Fibroblast of skin of scalp (primary cell): ENCODE measurements at places on chromosomes 12 and 14.
A peak's percentile ranks its signal among the peaks of the same experiment; 100 is the strongest.

GRCh38 chr14:49114161-49114893 lies 471.9 kb downstream of the RPS29 start:
- no peak for DNase-seq

DNA sequence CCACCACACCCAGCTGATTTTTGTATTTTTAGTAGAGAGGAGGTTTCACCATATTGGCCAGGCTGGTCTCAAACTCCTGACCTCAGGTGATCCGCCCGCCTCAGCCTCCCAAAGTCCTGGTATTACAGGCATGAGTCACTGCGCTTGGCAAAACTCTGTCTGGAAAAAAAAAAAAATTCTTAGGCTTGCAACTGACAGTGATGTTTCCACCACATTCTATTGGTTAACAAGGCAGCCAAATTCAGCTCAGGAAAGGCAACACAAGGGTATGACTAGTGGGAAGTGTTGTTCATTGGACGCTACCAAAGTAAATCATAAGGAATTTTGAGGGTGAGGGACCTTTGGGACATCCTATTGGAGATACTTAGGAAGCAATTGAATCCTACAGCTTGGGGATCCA lies 2.9 kb upstream of the SBNO1 start:
- no peak for DNase-seq

DNA sequence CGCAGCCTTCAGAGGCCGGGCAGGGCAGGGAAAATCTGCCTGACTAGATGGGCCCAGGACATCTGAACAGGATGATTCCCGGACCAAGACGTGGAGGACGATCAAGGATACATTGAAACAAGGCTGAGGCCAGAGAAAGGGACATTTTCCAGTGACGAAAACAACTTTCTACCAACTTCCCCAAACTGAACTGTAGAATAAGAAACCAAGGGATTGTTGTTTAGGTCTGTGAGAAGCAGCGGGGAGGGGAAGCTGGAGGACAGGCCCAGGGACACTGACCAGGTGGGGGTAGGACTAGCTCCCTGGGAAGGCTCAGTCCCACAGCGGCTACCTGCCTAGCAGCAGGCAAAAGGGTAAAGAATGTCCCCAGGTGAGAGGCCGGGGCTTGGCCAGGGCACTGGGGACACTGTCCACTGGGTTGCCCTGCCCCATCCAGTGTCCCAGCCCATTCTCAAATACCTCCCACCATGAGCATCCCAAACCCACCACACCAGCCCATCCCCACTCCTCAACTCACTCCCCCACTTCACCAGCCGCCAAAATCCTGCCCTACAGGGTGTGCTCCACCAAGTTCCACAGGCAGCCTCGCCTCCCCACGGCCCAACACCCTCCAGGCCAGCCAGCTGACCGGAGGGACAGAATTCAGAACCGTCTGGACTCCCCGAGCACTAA lies 995 bp downstream of the TNFRSF1A start:
- DNase-seq: no peak

DNA sequence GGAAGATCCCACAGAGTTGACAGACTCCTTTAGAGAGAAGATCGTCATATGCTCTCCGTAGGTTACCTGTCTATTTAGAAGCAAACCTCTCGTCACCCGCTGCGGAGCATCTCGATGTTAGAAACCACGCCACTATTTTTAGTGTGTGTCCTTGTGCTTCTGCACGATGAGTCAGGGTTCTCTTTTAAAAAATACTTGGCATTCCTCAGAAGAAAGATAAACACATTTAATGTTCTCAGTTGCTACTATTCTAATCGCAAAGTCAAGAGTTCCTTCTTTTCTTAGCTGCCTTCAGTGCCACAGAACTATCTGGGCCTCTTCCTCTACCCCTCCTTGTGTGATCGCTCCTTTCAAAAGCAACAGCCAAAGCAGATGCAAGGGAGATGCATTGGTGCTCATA lies 192.4 kb downstream of the PELI2 start:
- peak; percentile 66 for DNase-seq

GRCh38 chr14:105267820-105268548 lies 19.7 kb downstream of the BTBD6 start:
- no peak for DNase-seq

- DNase-seq: no peak
Measured at GRCh38 chr12:123933214-123933613, 39.4 kb downstream of the CCDC92 start.

- peak; percentile 78 for DNase-seq
Measured at GRCh38 chr12:129848876-129849275, 54.9 kb downstream of the TMEM132D start.

- DNase-seq: no peak
Measured at GRCh38 chr14:50072395-50072794, 44.0 kb downstream of the VCPKMT start.

- DNase-seq: peak; percentile 38
Measured at GRCh38 chr14:63287666-63288483, 30.9 kb downstream of the GPHB5 start.

- no peak for DNase-seq
Measured at GRCh38 chr14:90597961-90598360, 201.1 kb downstream of the CALM1 start.

- peak; percentile 88 for DNase-seq
Measured at GRCh38 chr12:107317751-107318555, 224.6 kb upstream of the CRY1 start.

DNA sequence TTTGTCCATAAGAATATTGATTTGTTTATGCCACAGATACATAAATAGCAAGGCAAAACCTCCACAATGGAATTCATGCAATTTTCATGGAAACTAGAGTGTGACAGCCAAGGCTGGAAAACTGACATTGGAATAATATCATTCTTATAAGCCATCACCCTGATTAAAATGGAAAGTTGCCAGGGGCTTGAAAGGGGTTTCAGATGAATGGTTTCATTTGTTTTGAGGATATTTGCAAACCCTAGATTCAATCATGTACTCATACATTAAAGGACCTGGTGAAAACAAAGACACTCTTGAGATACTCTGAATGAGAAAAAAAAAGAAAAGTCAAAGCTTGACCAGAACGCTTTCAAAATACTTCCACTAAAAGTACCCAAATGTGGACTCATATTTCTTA lies 205.7 kb downstream of the DIO2 start:
- DNase-seq: no peak

GRCh38 chr12:43872396-43872795 lies 36.5 kb downstream of the TMEM117 start:
- no peak for DNase-seq

DNA sequence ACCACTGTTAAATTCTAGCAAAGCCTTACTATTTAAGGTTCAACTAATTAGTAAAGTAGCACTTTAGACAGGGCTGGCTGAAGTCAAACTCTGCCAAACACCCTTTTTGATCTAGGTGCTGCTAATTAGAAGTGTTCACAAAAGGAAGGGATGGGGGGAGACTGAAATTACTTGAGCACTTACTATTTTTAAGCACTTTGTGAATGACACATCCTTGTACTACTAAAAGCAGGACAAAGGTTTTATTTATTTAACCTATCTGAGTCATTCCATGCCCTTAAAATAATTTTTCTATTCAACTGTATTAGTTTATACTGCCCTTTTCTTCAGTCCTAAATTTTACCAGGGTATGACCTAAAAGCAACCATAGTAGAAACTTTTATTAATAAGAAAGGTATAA lies 20.1 kb downstream of the MBIP start:
- DNase-seq: no peak

- peak; percentile 83 for DNase-seq
Measured at GRCh38 chr12:47085815-47086252, 6.1 kb upstream of the AMIGO2 start.

DNA sequence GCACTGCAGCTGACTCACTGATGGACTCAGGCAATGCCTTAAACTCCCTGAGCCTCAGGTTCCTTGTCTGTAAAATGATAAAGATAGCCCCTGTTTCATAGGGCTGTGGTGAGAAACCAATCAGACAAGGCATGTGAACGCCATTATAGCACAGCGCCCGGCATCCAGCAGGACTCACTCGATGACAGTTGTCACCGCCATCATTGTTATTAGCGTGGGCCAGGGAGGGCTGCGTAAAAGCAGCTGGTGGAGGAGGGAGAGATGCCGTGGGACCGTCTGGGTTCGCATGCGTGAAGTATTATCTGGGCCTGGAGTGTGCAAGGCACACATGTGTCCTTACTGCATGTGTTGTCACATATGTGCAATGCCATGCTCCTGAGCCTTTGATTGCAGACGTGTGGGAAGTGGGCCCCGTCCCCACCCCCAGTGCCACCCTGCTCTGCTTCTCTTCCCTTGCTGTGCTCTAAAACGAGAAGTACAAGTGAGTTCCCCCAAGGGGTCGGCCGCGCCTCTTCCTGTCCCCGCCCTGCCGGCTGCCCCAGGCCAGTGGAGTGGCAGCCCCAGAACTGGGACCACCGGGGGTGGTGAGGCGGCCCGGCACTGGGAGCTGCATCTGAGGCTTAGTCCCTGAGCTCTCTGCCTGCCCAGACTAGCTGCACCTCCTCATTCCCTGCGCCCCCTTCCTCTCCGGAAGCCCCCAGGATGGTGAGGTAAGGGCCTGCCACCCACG lies at the start of gene PTPN6:
TSS of gene PTPN6 (plus strand) at position 546 of the 730 bp plus-strand sequence. CDS start at position 703, 157 bp downstream.
- no peak for DNase-seq

- DNase-seq: no peak
Measured at GRCh38 chr14:35740215-35740614, 68.9 kb downstream of the RALGAPA1 start.

DNA sequence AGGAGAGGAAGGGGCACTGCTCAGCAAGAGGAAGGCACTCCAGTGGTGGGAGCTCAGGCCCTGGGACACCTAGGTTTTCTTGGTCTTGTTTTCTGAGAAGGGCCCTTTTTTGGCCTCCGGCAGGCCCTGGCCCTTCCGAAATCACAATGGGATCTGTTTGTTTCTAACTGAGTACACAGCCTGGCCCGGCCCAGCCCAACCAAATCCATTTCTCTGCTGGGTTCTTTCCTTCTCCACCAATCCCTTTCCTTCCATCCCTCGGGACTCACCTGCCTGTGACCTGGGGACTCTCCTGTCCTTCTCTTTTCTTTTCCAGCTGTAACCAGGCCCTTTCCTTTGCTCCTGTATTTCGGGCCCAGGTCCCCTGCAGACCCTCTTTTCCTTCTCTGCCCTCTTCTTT lies 18.6 kb downstream of the TEAD4 start:
- DNase-seq: no peak

- peak; percentile 31 for DNase-seq
Measured at GRCh38 chr12:24937553-24938244, 11.2 kb downstream of the BCAT1 start.

GRCh38 chr14:100058777-100059437 lies 6.3 kb upstream of the EVL start:
- no peak for DNase-seq

DNA sequence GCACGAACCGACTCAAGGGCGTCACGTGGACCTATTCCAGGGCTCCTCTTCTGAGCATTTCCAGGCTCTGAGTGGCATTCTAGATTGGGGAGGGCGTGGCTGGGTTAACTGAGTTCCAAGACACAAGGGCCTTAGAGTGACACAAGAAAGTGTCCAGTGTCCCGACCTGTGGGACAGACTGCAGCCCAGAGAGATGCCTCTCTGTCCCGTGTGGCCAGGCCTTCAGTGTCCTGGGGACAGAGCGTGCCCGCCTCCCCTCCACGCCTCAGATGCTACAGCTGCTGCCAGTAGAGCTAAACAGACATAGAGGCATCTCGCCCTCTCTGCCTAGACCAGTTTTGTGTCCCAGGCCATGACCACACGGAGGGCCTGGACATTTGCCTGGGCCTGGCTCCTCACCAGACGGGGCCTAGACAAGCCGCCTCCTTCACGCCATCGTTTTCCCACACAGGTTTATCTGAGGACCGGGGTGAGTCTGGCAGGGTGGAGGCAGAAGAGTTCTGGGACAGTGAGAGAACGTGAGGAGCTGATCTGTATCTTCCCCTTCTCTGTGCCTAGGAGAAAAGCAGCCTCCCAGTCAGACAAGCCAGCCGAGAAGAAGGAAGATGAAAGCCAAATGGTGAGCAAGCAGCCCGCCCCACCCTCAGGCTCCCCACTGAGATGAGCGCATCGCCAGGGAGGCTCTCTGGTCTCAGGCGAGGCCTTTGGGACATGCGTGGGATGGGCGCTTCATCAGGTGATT lies 27.1 kb downstream of the DEGS2 start:
- DNase-seq: peak; percentile 68

DNA sequence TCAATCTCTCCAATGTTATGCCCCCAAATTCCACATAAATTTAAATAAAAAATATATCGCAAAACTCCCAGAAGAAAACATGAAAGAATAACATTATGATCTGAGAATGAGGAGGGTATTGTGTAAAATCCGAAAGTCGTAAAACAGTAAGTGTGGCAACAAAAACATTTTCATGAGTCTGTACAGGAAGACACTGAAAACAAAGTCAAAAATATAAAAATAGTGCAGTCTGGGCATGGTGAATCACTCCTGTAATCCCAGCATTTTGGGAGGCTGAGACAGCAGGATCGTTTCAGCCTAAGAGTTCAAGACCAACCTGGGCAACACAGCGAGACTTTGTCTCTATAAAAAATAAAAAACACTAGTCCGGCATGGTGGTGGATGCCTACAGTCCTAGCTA lies 57.1 kb downstream of the SPTLC2 start:
- no peak for DNase-seq

- no peak for DNase-seq
Measured at GRCh38 chr12:57563358-57563757, 13.5 kb downstream of the KIF5A start.

DNA sequence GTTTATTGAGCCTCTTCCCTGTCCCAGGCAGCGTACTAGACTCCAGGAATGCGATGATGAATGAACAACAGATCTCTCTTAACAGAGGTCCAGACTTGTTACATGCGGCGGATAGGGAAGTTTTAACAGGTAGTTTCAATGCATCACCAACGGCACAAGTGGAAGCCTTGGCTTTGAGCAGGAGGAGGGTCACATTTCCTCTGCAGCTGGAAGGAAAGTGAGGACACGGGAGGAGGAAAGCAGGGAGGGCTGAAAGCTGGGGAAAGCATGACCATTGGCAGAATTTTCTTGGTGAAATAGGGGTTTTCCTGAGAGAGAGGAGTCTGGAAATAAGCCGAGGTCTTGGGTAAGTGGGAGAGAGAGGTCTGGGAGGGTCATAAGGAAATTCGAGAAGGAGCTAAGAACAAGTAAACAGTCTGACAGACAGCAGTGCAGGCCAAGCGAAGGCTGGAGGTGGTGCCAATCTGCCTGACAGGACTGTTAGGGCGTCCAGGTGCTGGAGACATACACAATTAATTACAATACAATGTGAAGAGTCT lies 15.4 kb downstream of the BHLHE41 start:
- DNase-seq: no peak

- DNase-seq: peak; percentile 41
Measured at GRCh38 chr12:43501703-43502102, 50.3 kb downstream of the ADAMTS20 start.

GRCh38 chr12:93089805-93090569 lies 160.9 kb upstream of the EEA1 start:
- peak; percentile 38 for DNase-seq

GRCh38 chr14:56004786-56005185 lies 113.4 kb upstream of the PELI2 start:
- DNase-seq: peak; percentile 65

DNA sequence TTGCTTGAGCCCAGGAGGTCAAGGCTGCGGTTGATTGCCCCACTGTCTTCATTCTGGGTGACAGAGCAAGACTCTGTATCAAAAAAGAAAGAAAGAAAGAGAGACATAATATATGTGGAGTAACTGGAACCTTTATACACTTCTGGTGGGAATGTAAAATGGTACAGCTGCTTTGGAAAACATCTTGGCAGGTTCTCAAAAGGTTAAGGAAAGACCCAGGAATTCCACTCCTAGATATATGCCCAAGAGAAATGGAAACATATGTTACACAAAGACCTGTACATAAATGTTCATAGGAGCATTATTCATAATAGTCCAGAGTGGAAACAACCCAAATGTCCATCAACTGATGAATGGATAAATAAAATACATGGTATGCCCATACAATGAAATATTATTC lies 7.2 kb downstream of the RBMS2 start:
- DNase-seq: peak; percentile 17
